Activated naive CD4-positive, alpha-beta T cell (primary cell): ENCODE measurements at places on chromosomes 4 and X.

- DNase-seq: no peak
Measured at GRCh38 chrX:110310896-110311295, 7.0 kb downstream of the AMMECR1 start.

DNA sequence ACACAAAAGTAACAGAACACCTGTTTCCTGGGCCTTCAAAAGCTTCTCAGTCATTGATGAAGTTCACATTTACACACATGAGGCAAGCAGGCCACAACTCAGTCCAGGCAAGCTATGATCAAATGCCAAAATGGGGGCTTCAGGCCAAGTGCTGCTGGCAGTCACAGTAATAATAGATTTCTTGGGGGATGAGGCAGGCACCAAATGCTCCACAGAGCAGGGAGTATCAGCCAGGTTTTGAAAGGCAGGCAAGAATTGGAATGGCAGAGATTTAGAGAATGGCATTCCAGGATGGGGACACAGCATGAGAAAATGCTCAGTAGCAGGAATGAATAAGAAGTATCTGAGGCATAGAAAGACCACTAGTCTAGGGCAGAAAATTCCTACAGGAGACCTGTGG lies 52.8 kb downstream of the GRIA3 start:
- DNase-seq: no peak

- DNase-seq: no peak
Measured at GRCh38 chr4:107366900-107367299, 330.8 kb upstream of the DKK2 start.

DNA sequence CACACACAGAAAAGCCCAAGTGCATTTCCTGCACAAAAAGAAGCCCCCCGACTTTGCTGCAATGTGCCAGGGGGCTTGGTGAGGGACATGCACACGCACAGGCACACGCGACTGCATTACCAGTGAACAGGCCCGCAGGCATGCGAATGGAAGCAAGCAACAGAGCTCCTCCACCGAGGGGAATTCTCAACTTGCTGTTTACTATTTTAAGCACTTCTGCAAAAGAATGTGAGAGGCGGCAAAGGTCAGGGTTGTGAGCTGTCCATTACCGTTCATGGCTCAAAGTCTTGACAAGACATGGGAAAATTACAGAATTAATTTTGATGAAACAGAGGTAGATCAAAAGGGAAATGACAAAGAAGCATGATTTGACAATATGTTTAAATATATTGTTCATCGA lies 342.5 kb upstream of the NOCT start:
- no peak for DNase-seq

DNA sequence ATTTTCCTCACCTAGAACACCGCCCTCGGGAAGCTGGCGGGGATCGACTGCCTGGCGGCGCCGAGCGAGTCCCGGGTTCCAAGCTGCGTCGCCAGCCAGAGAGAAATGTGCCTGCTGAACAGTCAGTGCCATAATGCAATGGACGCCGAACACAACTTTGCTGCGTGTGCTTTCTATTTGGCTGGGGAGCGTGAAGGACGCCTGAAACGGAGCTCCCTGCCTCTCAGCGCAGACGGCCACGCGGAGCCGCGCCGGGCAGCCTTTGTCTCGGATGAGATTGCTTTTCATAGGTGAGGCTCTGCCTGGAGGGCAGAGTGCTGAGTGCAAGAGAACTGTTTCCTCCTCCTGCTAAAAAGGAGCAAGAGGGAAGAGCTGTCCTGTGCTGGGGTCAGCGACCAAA lies 107.7 kb upstream of the BCOR start:
- no peak for DNase-seq

- no peak for DNase-seq
Measured at GRCh38 chrX:68424719-68425118, 8.6 kb downstream of the OPHN1 start.

DNA sequence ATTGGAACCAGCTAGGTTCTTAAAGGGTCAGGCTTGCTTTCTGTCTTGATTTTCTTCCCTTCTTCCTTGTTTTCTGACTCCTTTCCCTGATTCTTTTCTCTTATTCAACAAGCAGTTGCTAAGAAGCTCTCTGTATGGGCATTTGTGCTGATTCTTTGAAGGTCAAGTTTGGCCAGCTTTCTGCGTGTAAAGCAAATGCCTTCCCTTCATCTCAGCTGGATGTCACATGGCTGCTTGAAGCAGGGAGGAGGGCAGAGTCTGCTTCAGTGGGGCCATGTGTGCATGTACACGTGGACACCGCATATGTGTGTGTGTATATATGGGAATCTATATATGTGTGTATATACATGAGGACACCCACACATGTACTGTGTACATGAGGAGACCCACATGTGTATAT lies 139.9 kb upstream of the ATP6AP2 start:
- DNase-seq: no peak

- no peak for DNase-seq
Measured at GRCh38 chr4:121155893-121156292, 8.2 kb downstream of the TNIP3 start.

DNA sequence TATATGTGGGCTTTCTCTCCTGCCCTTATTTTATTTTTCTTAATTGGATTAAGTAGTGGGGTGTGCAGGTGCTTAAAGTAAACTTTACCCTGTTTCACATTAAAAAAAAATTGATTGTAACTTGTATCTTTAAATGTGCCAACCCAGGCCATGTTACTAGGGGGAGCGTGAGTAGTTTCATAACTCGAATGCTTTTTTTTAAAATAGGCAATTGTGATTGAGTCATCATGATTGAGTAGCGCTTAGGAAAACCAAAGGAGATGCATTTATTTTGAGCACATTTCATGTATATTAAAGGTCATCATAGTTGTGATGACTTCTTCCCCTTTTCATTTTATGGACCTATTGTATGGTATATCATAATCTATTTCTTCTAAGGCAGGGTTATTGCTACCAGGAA lies 32.2 kb downstream of the GPAT3 start:
- no peak for DNase-seq

DNA sequence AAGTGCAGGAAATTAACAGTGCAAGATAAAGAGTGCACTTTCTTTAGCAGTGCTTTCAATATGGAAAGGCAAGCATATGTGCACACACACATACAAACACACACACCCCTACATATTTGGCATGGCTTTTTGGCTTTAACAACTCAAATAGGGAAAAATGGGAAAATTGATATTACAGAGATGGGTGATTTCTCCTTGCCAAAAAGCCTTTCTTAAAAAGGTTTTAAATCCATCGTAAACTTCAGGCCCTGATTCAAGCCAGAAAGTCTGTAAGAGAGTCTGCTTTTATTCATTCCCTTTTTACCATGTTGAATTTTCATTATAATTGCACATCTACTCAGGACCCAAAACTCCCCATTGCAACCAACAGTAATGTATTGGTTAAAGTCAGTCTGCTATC lies 612.0 kb upstream of the ACTRT1 start:
- DNase-seq: no peak

- DNase-seq: no peak
Measured at GRCh38 chrX:148271263-148271662, 229.2 kb upstream of the AFF2 start.

GRCh38 chrX:133473451-133473850 lies 58.2 kb upstream of the GPC4 start:
- no peak for DNase-seq

GRCh38 chr4:105709081-105709450 lies 482 bp downstream of the GSTCD start:
- no peak for DNase-seq

GRCh38 chrX:15761564-15762191 lies 23.6 kb downstream of the CA5B start:
- DNase-seq: no peak

DNA sequence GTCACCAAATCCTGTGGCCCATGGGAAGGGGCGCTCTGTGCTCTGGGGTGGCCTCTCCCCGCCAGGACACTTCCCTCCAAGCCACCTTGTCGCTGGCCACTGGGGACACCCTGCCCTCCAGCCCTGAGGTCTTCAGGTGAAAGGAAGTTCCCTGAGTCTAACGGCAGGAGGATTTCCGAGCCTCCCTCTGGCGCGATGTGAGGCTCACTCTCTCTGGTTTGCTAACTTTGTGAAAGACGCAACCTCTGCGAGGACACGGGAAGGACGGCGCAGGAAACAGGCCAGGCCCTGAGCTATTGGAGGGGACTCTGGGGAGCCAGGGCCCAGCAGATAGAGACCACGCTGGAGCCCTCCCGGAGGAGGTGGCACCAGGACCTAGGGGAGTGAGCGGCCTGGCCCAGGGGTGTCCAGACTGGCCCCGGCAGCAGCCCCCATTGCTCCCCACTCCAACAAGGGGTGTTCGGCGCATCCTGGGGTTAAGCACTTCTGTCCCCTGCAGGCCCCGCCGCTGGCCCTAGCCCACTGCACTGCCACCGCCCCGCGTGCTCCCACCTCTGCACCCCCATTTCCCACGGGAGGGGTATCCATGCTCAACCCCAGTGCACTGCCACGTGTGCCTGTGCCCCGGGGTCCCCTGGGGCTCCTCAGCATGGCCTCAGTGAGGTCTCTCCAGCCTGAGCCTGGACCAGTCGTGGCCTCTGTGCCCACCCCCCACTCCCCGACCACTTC lies 72.2 kb upstream of the MXD4 start:
- no peak for DNase-seq
